ENCODE measurements at places on chromosomes 12 and 14.

DNA sequence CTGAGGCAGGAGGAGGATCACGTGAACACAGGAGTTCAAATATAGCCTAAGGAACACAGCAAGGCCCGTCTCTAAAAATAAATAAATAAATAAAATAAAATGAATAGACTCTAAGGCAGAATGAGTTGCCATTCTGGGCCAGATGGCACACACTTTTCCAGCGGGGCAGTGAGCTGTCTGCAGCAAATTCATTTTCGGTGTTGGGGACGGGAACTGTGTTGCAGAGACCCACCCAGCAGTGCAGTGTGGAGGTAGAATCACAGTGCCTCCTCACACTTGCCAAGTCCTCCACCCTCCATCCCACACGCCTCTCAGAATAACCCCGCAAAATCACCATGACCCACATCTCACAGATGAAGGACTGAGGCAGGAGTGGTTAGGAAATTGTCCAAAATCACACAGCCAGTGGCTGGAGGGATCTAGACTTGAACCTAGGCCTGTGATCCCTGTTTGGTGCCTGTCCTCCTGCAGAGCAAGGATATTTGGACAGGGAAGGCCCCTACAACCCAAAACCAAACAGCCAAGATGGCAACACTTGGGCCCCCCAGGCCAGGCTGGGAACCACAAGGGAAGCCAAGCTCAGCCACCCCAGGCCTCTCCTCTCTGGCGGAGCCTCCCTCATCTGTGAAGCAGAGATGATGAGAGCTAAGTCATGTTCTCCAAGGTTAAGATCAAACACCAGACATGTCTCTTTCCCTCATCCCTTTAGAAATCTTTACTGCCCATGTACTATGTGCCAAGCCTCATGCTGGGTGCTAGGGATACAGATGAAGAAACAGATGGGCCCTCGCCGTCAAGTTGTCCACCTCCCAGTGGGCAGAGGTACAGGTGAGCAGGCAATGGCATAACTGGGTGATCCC, 152.7 kb downstream of the DPF3 start:
- DNase-seq: no peak

- no peak for DNase-seq
These were observed 266.6 kb upstream of the PWP1 start for GRCh38 chr12:107418981-107419380.

DNA sequence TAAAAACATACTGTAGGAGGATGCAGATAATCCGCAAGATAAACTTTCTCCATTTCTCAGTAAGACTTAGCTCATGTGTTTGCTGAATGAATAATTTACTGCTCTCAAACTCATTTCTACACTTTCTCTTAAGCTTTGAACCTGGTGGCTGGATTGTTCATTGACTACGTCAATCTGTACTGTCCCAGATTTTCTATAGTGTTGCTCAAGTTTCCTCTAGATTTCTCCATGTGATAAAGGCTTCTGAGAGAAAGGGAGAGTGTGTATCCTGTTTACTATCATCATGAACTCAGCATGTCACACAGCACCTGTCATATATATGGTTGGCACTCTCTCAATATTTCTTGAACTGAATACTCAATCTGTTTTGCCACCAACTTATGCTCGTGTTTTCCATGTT, 518.0 kb upstream of the TBX3 start:
- DNase-seq: no peak

- DNase-seq: no peak
These were observed 348.5 kb downstream of the EGLN3 start for GRCh38 chr14:33602396-33602795.

- DNase-seq: no peak
These were observed 8.2 kb upstream of the HOXC6 start for GRCh38 chr12:54019924-54020590.

DNA sequence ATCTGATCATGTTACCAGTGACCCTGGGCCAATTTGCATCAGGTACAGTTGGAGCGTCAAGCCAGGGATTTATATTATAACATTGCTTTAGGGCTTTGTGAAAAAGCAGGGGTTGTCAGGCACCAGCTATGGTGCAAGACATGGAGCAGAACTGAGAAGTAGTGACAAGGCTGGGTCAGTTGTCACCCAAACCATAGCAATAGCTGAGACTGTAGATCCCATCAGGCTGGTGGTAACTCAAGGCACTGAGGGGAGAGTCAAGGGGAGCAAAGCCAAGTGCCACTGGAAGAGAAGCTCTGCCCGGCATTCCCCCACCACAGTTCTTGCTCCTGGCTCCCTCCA, 16.9 kb downstream of the BCL2L14 start:
- no peak for DNase-seq

DNA sequence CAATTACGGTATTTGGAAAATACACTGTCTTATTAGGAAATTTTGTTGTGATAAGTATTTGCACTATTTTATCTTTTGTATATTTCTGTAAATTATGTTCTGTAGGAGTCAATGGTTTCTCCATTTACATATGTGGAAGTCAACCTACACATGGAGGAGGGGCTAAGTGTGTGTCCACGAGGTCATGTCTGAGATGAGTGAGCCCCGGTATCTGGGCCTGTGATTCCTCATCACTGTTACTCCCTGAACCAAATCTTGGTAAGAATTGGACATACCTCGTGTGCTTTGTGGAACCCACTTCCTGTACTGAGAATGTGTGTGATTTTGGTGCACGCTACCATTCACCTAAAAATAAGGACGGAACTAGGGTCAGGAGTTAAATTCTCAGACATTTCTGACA, 1105.5 kb downstream of the TMEM121 start:
- no peak for DNase-seq

GRCh38 chr12:182381-182892, 31.5 kb downstream of the SLC6A12 start:
- DNase-seq: no peak

DNA sequence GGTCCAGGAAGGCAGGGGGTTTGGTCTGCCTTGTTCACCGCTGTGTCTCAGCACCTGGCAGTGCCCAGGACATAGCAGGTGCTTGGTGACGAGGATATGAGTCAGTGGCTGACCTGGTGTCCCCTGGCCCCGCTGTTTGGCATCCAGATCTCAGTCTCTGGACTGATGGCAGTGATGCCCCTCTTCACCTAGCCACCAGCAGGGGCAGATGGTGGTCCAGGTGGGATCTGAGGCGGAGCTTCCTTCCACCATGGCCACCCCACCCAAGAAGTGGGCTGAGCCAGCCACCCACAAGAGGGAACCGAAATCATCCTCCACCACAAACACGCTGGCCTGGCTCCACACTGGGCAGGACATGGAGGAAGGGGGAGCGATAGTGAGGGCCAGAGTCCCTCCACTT, 16.1 kb upstream of the SH2B3 start:
- no peak for DNase-seq

- DNase-seq: no peak
These were observed 2.3 kb downstream of the ZNF410 start for GRCh38 chr14:73888971-73889370.

DNA sequence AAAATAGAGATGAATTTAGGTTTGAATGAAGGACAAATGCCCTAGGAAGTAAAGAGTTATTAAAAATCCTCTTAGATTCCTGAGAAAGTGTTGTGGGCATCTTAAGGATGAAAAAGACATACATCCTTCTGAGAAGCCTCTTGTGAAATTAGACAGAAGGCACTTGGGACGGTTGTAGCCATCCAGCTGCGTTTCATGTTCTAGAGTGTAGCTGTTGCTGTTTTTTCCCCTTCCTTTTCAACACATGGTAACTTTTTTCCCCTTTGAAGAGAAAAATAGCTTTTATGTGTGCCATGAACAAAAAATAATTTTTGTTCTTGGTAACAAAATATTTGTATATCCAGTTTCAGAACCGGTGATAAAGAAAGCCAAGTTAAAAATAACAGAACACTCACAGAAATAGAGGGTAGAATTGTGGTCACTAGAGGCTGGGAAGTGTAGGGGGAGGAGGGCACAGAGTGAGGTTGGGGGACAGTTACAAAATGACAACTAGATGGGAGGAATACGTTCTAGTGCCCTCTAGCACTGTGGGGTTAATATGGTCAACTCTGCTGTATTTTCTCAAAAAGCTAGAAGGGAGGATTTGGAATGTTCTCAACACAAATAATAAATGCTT, 58.4 kb downstream of the PTHLH start:
- no peak for DNase-seq

DNA sequence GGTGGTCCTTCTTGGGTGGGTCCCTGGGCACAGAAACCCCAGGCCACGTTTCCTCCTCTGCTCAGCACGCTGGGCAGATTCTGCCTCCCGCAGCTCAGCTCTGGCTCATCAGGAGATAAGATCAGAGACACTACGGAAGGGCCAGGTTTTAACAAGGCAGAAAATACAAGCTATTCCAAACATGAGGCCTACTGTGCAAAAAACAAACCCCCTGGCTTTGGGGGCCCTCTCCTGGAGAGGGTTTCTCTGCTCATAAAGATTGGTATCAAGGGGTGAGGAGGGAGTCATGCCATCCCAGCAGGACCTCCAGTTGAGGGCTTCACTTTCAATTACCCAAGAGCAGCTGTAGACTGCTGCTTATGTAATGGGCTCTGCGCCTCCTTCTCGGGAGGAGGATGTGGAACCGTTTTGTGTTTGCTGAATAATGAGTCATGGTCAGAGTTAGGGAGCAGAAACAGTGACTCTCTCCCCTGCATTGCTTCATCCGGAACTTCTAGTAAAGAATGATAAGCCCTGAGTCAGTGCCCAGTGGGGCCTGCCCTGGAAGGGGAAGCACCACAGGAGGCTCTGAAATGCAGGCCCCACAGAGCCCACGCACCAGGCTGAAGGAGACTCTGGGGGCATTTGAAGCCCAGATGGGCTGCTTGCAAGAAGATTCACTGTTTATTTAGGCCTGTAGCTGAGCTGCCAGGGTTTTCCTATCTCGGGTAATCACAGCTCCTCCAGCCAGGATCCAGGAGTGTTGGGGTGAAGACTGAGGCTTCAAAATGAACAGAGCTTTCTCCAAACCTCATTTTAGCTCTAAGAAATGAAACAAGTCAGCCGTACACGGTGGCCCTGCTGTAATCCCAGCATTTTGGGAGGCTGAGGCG, 79.3 kb downstream of the SSPN start:
- DNase-seq: no peak

- DNase-seq: no peak
These were observed 6.6 kb upstream of the KLRD1 start for GRCh38 chr12:10301103-10301502.

DNA sequence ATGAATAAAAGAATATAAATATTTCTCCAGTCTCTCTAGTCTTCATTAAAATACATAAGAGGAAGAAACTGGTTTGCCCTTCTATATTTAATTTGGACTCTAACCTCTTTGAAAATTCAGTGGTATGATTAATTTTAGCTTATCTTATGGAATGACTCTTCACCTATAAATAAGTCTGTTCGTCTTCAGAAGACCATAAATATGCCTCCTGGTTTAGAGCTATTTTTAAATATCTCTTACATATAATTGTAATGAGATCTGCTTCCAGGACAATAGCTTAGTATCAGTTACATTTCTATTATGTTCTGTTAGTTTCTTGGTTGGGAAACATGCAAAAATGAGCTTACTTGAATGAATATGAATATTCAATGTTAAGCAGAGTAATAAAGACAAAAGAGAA, 257.5 kb upstream of the HMGA2 start:
- no peak for DNase-seq

- DNase-seq: no peak
These were observed 222.4 kb downstream of the PAX9 start for GRCh38 chr14:36884049-36884448.

GRCh38 chr12:51085757-51086156, 2.4 kb upstream of the CSRNP2 start:
- DNase-seq: no peak

DNA sequence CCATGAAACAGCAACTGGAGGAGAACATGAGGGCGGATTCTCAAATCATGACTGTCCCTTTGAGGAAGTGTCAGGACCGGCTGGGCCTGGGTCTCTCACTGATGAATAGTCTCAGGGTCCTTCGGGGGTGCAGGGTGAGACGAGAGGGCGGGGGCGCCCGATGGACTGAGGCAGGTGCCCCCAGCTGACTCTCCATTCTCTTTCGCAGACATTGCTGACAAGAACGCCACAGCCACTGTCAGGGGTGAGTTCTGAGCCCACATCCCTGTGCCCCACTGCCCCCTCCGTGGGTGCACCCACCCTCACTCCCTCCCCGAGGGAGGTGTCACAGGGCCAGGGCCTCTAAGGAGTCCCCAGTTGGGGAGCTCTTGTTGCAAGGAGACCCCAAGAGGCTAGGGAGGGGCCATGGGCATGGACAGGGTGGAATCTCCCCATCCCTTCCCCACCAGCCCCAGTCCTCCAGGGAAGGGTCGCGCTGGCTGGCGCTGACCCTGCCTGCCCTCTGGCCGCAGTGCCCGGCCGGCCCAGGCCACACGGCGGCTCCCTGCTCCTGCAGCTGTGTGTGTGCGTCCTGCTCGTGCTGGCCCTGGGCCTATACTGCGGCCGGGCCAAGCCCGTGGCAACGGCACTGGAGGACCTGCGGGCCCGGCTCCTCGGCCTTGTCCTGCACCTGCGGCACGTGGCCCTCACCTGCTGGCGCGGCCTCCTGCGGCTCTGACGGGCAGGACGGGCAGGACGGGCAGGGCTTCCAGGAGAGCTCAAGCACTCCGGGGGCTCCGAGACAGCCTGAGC, 8.7 kb downstream of the C14orf180 start:
- DNase-seq: no peak

- DNase-seq: no peak
These were observed 993 bp downstream of the CCDC196 start for GRCh38 chr14:66487164-66487563.

Data from activated naive CD8-positive, alpha-beta T cell treated with anti-CD3 and anti-CD28 coated beads, Interleukin-2, amount 50 U/mL, for 16 hours (primary cell).